Stimulated activated CD4-positive, alpha-beta T cell treated with anti-CD3 and anti-CD28 coated beads, Interleukin-4, amount 100 ng/mL, for 24 hours (primary cell): ENCODE measurements at places on chromosomes 2 and 18.

DNA sequence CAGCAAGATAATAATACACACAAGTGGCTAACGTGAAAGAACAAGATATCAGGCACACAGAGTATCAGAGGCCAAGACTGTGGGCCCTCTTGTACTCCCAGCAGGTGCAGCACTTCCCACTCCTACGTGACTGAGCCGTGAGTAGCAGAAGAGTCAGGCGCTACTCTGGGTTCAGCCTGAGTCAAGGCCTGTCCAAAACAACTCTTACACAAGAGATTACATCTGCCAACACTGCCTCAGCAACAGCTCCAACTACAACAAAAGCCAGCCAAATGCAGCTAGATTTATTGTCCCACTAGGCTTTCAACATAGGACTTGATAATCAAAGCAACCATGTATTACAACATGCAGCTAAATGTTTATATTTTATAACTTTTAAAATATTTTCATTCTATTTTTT is 56.2 kb downstream of the ITSN2 start:
- no peak for DNase-seq

GRCh38 chr2:224778474-224778877 is 62.3 kb upstream of the CCDC195 start:
- peak; percentile 69 for DNase-seq

DNA sequence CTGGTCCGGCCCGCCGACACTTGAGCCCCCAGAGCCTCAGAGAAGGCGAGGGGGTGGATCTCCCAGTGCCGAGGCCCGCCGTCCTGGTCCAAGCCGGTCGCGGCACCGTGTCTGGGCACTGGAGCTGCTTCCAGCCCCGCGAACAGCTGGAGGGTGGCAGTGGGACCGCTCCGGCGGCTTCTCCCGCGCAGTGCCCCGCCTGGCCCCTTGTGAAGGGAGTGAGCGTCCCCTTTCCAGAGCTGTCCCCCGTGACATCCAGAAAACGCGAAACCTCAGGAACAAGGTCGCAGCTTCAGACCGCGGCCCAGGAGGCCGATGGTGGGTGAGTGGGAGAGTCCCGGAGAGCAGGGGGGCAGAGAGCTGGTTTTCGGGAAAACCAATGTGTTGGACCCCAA is 579 bp upstream of the EMX1 start:
- DNase-seq = no peak

GRCh38 chr18:59823596-59824195 is 76.1 kb upstream of the PMAIP1 start:
- peak; percentile 24 for DNase-seq

DNA sequence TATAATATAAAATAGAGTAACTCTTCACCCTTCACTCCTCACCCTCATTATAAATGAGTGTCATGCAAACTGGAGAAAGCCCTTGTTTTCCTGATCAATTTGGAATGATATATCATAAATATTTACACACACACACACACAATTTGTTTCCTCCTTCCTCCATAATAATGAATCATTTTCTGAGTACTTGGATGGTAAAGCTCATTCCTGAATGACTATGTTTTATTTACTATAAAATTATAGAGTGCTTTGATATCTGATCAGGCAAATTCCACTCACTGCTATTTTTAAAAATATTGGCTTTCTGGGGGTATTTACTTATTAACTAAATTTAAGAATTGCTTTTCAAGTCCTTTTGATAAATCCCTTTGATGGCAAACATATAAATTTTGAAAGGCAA is 1125.5 kb upstream of the CNTNAP5 start:
- no peak for DNase-seq

- peak; percentile 98 for DNase-seq
These were observed at the start of gene DUSP11 for GRCh38 chr2:73779467-73780236. TSS of gene DUSP11 (minus strand) at chr2:73780103. CDS start at chr2:73779974, 129 bp downstream.

DNA sequence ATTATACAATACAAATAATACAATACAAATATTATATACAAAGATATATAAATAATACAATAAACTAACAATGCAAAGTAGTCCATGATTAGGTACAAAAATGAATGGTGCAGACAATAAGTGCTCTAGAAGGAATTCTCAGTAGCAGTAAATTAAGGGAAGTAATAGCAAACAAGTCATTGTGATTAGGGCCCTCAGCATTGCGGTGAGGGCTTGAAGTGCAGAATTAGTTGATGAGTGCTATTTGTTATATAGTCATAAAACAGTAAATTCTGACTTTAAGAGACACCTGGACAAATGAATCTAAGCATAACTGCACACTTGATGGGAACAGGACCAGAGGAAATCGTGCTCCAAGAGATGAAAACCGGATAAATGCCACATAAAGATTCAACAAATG is 74.9 kb downstream of the ANKRD44 start:
- no peak for DNase-seq

- no peak for DNase-seq
These were observed 61.6 kb upstream of the ACYP2 start for GRCh38 chr2:54053830-54054229.

DNA sequence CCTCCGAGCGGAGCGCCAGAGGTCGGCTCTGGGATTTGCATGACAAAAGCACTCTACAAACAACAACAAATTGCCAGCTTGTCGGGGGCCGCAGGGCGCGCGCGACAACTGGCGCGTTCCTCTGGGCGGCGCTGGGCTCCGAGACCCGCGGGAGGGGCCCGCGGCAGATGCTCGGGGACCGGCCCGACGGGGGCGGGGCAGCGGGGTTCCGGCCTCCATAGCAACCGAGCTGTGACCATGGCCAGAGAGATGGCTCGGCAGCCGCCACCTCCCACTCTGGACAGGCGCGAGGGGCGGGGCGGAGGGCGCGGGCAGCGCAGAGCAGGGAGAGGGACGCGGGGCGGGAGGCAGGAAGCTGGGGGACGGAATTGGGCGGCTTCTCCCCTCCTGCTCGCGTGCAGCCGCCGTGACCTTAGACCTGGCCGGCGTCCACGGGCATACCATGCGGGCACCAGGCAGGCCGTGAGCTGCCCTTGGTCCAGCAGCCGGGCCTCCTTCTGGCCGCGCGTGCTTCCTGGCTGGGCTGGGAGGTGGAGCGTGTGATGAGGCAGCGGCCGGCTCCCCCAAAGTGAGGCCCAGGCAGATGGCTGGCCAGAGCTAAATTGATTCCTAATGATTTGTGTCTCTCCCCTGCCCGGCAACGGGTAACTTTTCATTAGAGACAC is 171.5 kb downstream of the CELF4 start:
- DNase-seq = no peak

- DNase-seq = no peak
These were observed 73.5 kb downstream of the EPC2 start for GRCh38 chr2:148718039-148718438.

DNA sequence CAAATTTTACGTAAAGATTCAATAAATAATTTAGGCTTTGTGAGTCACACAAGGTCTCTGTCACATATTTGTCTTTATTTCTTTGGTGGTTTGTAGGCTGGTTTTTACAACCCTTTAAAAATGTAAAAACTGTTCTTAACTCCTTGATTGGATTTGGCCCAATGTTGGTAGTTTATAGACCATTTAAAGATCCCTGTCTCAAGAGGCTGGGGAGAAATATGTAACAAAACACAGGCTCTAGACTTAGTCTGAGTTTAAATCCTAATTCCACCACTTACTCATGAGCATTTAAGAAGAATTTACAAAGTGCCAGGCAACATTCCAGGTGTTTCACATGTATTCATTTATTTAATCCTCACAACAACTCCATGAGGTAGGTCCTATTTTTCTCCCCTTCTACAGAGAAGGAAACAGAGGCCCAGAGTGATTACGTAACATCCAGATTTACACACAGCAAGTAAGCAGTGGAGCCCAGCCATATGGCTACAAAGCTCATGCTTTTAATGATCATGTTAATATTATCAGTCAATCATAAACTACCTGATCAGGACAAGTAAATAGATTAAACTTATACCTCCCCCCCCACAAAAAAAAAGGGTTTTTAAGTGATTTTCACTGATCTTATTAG is 416.6 kb upstream of the ACVR2A start:
- no peak for DNase-seq

DNA sequence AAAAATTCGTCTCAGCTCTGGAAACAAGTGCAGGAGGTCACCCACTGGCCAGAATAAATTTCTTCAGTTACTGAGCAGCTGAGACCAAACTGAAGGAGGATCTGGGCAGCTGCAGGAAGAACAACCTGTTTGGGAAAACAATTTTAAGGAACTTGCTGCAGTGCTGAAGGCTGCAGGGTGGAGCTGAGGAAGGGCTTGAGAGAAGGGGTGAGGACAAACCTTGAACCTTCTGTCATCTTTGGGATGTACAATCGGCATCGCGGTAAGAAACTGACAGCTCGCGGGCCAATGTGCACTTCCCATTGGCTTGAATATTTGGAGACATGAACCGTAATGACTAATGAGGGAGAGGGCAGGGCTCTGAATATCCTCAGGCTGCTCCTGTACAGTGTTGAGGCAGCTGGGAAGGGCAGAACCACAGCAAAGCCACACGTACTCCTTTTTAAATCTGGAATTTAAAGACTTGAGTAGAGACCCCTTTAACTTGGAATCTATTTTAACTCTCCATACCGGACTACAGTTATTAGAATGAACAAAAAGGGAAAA is 90.3 kb downstream of the TACR1 start:
- DNase-seq = no peak

DNA sequence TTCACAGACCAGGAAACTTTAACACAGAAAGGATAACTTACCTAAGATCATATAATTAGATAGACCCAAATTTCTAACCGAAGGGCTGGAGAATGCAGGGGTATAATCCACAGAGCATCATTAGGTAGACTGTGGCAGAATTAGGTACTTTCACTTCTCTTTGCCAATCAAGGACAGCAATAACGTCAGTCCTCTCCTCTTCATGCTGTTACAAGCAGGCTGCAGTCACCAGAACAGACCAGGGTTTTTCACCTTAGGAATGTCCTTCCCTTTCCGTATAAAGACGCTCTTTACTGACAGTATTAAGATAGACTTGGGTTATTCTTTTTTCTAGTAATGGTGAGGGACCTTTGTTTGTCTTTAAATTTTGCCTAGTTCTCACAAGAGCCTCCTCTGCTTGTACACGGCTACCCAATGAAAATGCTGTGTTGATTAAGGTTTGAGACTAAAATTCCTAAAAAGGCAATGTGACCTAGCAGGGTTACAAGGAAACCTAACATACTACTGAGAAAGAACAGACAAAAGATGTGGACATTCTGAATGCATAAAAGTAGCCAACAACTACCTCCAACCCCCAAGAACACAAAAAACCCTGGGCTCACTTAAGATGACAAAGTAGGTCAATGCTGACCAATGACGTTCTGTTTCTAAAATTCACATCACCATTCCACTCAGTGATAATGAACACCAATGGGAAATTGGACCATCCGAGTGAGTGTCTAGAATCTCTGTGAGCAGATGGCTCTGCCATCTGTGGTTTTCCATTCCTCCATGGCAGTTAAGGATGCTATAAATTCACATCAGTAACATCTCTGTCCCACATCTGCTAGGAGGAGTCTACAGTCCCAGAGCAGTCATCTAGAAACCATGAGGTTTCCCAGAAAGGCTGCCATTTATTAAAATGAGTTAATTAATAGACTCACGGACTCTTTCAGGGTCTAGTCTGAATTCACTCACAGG is 2.1 kb downstream of the PDIA6 start:
- DNase-seq = no peak

- no peak for DNase-seq
These were observed 147.9 kb downstream of the GALNT3 start for GRCh38 chr2:165645930-165646831.

DNA sequence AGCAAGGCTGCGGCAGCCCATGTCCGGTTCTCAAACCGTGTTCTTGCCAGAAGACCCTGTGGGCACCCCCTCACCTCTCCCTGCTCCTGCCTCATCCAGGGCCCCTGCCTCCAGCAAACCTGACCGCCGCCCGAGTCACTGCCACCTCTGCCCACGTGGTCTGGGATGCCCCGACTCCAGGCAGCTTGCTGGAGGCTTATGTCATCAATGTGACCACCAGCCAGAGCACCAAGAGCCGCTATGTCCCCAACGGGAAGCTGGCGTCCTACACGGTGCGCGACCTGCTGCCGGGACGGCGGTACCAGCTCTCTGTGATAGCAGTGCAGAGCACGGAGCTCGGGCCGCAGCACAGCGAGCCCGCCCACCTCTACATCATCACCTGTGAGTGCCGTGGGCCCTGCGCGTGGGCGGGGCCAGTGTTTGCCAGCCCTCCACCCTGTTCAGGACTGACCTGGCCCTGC is 32.2 kb downstream of the MTERF4 start:
- no peak for DNase-seq

DNA sequence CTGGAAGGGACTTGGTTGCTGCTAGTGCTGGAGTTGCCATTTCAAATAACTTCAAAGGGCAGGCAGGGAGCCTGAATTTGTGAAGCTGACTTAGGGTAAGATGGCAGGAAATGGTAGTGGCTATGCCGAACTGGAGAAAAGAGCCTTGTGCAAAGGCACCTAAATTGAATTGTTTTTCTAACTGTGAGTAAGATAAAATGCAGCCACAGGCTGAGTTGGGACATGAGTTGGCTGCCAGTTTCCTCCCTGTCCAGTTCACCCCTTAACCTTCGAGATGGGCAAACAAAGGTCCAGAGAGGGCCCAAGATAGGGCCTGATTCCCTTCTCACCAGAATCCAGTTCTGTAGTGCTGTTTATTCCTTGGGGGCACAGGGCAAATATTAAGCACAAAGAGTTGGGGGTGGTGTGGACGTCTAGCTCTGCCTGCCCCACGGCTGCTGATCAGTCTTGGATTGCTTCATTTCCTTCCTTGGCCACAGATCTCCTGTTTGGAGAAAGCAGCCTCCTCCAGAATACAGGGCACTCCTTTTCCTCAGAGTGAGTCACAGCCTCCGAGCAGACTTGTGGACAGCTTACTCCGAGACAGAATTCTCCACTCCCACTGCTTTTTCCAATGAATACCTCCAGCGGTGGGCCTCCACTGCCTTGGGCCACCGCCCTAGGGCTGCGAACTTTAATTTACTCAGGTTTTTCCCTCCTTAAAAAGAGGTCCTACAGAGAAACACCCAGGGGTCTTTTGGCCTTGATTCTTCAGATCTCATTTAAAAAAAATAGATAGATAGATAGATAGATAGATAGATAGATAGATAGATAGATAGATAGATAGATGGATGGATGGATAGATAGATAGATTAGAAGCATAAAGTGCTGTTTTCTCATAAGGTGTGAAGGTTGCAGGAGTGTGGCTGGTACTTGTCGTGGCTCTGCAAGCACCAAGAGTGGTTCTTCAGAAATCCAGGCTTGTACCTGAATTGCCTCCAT is 18.4 kb upstream of the SLC20A1 start:
- peak; percentile 14 for DNase-seq

DNA sequence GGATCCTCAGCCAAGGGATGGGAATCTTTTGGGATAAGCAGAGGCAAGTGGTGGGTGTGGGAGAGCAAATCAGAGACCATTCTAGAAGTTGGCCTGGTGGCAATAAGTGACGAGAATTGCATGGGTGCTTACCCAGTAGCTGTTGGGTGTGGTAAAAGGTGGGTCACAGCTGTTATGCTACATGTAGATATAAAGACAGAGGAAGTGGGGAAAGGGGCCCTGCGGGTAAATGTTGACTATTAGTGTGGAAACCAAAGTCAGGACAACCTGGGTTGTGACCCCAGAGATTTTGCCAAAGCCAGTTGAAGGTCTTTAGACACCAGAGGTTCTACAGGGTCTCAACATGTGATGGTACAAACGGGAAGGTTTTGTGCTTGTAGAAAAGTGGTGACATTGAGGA is 443.6 kb upstream of the HNRNPA3 start:
- no peak for DNase-seq
